CD4-positive, alpha-beta T cell treated with Interleukin-10 for 1 hour (primary cell): ENCODE measurements at places on chromosomes 4 and X.
A peak's percentile ranks its signal among the peaks of the same experiment; 100 is the strongest.

GRCh38 chr4:107691378-107691777, 28.7 kb downstream of the PAPSS1 start:
- no peak for DNase-seq

DNA sequence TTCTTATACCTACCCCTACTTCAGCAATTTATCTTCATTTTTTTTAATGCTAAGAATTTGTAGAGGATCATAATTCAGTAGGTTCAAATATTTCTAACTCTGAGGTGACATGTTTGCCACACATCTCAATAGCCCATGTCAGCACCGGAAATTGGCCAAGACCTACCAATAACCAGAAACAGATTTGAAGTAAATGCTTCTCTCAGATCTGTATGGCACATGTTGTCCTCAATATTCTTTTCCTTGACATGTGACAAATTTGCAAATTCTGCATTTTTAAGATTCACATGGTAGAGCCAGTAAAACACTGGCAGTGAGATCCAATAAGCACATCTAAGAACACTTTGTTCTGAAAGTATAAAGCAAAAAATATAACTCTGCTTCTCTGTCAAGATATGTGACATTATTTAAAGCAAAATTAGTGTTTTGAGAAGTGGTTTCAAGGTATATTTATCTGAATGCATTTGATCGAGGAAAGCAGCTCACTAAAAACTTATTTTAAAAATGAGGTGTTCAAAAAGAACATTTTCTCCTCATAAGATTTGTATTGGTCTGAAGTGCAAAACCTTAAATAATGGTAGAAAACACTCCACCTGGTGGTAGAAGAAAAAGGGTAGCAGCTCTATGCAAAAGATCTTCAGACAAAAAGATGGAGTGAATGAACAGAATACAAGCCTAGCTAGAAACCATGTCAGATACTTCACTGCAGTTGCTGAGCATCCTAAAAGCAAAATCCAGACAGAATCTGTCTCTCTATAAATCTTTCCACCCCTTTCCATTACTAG, 513.8 kb upstream of the FAM241A start:
- DNase-seq, result no peak

DNA sequence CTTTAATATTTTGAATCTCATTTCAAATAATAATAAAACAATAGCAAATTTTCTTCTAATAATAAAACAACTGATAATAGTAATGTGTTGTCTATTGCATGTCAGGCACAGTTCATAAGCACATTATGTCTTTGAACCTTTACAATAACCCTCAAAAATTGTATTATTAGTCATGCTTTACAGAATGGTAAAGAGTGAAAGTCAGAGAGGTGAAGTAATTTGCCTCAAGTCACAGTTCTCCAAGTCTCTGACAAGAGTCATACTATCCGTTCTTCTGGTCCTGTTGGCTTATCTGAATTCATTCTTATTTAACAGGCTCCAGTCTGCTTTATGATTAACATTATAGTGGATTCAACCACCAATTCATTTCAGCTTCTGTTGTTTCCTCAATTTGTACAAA, 313.0 kb downstream of the AFF2 start:
- DNase-seq, result no peak

DNA sequence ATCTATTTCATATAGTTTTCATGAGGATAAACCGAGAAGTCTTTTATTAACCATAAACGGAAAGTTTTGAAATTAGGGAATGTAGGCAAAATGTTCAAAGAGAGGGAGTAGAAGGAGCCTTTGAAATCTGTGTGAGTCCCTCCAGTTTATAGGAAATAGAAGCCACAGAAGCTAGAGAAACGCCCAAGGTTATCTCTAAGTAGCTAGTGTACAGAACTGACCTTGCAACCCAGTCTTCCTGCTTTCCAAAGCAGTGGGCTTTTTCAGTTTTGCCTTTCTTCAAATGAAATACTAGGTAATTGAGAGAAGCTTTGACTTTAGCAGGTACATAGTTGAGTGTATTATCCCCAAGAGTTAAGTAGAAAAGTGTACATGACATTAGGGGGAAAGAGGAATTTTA, 39.4 kb downstream of the STIM2 start:
- peak; percentile 23 for DNase-seq

- no peak for DNase-seq
Measured at GRCh38 chr4:148141501-148141900, 300.7 kb downstream of the NR3C2 start.

DNA sequence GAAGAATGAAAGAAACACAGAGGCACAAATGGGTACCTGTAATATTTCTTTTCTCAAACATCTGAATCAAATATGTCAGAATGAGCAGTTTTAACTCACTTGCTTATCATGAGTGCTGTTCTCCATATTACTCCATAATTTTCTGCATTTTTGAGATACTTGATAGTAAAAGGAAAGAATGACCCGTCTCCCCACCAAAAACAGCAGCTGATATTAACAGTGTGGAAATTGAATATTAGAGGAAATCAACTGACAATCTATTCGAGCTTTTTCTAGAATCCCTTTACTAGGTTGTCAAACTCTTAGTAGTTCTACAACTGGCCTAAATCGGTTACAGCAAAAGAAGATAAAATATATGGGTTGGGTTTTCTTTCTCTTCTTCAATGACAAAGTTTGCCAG, 49.9 kb upstream of the HELT start:
- no peak for DNase-seq

DNA sequence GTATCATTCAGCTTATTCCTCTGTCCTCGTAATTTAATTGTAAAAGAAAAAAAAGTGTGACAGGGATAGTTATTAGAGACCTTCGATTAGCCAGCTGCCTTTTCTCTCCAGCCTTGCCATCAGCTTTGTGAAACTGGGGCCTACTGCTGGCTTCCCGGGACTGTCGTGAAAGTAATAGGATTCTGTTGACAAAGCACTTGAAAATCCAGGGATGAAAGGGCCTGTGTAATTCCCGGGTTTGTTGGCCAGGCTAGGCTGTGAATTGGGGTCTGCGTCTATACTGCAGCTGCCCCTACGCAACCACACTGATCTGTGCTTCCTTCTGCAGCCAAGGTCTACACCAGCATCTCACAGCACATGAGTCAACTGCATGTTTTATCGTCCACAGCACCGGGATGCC, 120.4 kb upstream of the SCML1 start:
- DNase-seq, result no peak

DNA sequence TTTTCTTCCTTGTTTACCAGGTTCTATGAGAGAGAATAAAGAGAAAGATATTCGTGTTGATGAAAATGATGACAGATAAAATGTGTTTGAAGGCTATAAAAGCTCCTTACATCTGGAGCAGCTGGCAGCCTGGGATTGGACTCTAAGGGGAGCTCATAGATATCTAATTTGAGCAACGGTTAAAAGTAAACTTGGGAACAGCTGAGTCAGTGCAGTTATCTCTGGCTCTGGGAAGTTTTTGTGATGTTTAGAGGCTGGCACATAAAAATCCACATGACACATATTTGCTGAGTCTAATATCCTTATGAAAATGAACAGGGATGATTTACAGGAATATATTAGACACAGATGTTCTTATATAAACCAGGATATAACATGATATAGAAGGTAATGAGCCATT, 331.8 kb upstream of the TENM3 start:
- no peak for DNase-seq

DNA sequence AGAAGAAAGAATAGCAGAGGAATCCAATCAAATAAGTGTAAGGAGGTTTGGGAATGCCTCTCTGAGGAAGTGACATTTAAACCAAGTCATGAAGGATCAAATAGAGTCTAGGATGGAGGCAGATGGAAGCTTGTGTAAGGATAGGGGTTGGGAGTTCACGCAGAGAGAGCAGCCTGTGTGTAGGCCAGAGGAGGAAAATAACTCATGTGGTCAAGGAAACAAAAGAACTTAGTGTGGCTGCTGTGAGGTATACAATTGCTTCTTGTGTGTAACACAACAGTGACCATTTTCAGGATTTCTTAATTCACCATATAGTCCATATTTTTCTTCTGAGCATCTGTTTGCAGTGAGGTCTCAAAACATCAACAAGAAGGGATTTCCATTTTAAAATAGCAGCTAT, 77.6 kb upstream of the PACRGL start:
- no peak for DNase-seq

GRCh38 chr4:48467442-48467841, 15.7 kb upstream of the SLC10A4 start:
- DNase-seq, result no peak

DNA sequence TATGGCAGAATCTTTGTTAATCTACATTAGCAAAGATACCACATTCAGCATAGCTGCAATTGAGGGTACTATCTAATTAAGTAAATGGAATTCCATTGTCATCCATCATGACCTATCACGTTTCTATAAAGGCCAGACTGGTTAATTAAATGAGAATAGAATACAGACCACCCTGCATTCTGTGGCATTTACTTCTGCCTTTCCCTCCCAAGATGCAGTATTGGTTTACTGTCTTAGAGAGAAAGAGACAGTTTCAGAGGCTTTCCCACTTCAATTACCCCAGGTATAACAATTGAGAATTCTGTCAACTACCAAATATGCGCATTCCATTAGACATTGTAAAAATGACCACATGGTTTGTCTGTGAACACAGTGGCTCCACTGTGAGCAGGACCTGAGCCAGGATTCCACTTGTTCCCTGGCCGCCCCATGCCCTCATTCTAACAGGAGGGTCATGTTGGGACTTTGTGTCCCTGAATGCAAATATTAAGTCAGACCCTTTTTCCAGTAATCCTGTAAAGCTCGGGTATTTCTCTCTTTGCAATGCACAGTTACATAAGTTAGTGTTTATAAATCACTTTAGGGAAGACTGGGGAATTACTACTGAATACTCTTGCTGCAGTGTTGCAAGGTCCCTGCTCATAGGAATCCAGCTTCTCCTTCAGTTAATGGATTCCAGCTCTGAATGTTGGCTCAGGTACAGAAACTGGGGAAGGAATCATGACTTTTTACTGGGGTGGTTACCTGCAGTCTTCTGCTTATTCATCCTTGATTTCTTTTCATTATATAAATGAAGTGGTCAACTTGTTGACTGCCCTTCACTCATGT, 261.0 kb downstream of the PDGFC start:
- no peak for DNase-seq

GRCh38 chr4:2624782-2625530, 88.5 kb downstream of the FAM193A start:
- DNase-seq, result no peak

DNA sequence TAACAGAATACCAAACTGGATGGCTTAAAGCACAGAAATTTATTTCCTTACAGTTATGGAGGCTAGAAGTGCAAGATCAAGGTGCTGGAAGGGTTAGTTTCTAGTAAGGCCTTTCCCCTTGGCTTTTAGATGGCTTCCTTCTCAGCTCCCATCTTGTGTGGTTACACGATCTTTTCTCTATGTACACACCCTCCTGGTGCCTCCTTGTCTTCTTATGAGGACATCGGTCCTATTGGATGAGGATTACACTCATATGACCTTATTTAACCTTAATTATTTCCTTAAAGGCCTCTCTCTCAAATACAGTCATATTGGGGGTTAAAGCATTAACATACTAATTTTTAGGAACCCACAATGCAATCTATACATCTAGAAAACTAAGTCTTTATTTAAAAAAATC, 787.9 kb upstream of the GALNTL6 start:
- DNase-seq, result no peak

- DNase-seq, result no peak
Measured at GRCh38 chr4:143626134-143626911, 74.2 kb downstream of the FREM3 start.

DNA sequence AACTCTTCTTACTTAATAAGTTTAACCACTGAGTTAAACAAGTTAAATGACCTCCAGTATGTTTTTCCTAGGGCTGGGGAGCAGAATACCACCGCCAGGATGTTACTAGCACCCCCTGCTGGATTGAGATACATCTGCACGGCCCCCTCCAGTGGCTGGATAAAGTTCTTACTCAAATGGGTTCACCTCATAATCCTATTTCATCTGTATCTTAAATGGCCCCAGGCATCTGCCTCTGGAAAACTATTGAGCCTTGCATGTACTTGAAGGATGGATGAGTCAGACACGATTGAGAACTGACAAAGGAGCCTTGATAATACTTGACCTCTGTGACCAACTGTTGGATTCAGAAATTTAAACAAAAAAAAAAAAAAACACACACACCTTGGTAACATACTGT, 61.5 kb upstream of the MMAA start:
- DNase-seq, result peak; percentile 48

DNA sequence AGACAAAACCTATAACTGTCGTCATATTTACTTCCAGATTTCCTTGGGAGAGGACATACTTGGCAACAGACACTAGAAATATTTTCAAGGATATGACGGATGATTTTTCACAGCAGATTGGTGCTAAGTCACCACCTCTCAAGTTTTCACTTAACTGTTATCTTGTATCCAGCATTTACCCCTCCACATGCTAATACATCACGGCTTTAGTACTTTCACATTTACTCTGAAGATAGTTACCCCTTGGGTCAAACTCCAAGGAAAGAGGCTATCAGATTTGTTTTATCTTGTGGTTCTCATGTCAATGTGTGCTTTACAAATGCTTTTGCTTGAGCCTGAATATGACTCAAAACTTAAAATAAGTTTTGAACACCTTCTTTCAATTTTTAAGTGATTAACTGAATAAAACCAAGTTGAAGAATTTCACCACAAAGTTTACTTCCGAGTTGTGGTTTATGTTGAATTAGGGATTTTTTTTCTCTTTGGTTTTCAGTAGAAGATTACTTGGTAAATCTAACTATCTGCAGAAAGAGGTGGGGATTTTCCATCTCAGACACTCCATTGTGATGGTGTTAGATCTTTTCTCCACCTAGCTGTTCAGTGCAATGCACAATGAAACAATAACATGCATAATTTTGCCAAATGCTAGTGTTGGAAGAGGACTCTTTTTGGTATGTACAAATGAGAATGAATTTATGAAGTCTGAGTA, 75.4 kb upstream of the FAT1 start:
- no peak for DNase-seq

DNA sequence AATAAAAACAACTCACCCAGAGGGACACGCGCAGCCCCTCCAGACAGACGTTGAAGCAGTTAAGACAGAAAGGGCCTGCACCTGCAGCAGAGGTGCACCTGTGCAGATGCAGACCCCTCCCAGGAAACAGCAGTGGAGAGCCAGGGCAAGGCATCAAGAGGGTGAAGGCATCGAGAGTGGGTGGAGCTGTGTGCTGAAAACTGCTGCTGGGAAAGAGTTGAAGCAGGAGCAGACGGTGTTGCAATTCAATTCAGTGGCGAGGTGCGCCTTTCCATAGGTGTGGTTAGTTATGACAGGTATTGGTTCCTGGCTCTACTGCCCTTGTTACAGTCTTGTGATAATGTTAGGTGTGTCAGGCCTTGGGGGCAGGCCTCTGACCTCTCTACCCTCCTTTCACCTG, 16.7 kb downstream of the LETM1 start:
- no peak for DNase-seq

GRCh38 chrX:97060020-97060419, 176.3 kb downstream of the RPA4 start:
- DNase-seq, result no peak

DNA sequence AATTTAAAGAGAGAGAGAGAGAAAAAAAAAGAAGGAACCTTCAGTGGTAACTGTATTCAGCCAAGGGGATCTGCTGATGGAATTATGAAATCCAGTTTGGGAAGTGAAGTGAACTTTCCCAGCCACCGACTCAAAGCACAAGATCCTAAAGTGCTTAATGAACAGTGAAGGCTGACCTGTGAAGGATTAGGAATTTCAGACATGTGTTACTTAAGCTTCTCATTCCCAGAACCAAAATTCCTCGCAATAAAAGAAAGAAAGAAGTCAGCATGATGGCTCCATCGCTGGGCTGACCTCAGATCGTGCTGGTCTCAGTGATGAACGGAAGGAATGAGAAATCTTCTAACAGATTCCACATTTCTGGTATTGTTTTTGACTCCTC, 135.2 kb downstream of the ARSF start:
- no peak for DNase-seq

- DNase-seq, result no peak
Measured at GRCh38 chr4:186221624-186222023, 5.7 kb upstream of the KLKB1 start.

GRCh38 chr4:40421839-40422708, 86.9 kb downstream of the CHRNA9 start:
- no peak for DNase-seq
